ENCODE measurements at places on chromosomes 16 and 17.

- DNase-seq = no peak
These were observed 43.9 kb downstream of the CCT6B start for GRCh38 chr17:34917381-34917780.

GRCh38 chr17:67111327-67111726 lies 67.0 kb downstream of the CACNG1 start:
- DNase-seq = no peak

- no peak for DNase-seq
These were observed 87.8 kb upstream of the CDH5 start for GRCh38 chr16:66278604-66279262.

DNA sequence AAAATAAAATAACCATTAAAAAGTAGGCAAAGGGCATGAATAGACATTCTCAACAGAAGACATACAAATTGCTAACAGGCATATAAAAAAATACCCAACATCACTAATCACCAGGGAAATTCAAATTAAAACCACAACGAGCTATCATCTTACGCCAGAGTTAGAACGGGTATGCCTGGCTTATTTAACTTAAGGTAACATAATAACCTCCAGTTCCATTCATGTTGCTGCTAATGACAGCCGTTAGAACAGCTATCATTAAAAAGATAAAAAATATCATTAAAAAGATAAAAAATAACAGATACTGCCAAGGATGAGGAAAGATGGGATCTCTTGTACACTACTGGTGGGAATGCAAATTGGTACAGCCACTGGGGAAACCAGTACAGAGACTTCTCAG lies 89.3 kb downstream of the GAS7 start:
- DNase-seq = no peak

DNA sequence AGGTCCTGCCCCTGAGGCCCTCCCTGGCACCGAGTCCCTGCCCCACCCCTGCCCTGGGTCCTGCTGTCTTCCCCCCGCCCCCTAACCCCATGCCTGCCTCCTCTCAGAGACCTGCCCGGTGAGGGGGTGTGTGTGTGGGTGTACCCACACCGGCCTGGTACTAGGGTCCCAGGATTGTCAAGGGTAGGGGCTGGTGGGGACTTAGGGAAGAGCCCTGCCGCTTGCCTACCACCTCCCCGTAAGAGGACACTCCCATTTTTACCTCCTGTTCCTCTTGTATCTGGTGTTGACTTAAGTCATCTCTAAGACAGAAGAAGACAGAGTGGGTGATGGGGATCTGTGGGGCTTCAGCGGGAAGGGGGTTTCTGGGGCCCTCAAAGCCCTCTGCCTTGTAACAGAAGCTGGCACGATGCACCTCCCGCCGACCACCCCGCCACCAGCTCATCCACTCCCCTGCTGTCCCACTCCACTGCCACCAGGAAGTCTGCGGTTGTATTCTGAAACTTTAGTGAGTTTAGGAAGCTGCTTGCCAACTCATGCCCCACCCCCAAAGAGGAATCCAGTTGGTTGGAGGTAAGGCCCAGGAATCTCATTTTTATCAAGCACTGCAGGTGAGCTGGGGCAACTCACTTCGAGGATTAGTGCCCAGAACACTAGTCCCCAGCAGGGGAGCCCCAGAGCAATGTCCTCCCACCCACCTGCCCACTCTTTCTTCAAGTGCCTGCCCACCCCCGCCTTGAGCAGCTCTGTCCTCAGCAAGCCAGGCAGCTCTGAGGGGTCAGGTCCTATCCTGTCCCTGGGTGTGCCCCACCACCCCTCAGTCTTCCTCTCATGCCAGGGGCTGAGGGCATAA lies 5.6 kb downstream of the SPATA32 start:
- no peak for DNase-seq

- no peak for DNase-seq
These were observed 30.1 kb upstream of the NF1 start for GRCh38 chr17:31064707-31065106.

DNA sequence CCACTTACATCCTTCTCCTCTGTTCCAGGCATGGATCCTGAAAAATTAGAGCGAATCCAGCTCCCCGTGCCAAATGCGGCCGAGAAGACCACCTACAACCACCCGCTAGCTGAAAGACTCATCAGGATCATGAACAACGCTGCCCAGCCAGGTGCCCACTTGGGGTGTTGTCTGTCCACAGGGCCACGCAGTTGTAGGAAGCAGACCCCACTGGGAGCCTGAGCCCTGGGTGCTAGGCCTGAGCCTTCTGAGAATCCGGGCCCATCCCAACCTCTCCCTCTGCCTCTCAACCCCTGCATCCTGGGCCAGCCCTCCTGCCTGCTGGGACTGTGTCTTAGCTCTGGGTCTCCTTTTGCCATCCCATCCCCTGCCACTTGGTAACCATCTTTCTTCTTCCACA lies 95.4 kb downstream of the CLEC16A start:
- no peak for DNase-seq

DNA sequence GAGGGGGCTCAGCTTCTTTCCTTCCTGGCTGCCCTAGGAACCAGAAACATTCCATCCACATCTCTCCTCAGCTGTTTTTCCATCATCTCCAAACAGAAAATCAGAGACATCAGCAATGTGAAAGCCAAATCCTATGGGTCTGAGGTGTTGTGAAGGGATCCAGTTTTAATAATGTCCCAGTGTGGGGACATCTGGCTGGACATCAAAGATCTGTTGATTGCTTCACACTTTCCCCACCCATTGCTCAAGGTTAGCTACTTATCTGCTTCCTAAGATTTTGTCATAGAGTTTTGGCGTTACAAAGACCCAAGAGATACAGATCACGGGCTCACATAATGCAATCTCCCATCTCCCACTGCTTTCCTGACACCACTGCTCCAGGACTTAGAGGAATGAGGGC lies 47.8 kb upstream of the AXIN2 start:
- DNase-seq = no peak

DNA sequence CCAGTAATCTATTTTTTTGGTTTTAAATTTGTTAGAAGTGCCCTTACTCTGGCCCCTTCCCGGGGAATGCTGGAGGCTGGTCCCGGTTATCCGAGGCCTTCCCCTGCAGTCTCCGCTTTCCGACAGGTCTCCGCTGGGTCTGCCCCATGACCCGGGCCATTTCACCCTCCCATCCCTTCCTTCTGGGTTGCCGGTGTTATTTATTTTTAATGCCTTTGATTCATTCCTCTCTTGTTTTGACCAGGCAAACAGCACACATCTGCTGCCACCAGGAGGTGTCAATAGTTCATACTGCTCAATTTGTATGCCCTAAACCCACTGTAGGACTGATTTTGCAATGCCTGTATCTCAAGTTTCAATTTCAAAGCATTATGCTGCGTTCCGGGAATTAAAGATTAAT lies 113.2 kb upstream of the IRX5 start:
- no peak for DNase-seq

GRCh38 chr17:34601416-34601815 lies 22.0 kb downstream of the TMEM132E start:
- no peak for DNase-seq

DNA sequence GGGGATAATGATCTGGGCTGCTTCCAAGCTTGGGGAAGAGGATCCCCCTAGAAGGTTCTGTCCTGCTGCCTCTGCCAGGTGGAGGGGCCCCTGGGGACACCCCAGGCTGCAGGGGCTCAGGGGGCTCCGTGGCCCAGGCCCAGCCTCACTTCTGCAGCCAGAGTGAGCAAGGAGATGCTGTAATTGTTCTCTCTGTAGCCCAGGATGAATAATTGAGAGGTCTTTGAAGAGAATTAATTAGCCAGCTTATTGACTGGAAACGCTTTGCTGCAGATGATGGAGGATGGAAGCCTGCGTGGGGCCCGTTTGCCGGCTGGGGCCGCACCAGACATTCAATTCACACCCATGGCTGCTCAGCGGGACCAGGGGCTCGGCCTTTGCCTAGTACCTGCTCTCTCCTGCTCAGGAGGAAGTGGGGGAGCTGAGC lies 38.5 kb downstream of the TMEM235 start:
- no peak for DNase-seq

GRCh38 chr17:16425202-16425601 lies 9.8 kb downstream of the TRPV2 start:
- DNase-seq = no peak

DNA sequence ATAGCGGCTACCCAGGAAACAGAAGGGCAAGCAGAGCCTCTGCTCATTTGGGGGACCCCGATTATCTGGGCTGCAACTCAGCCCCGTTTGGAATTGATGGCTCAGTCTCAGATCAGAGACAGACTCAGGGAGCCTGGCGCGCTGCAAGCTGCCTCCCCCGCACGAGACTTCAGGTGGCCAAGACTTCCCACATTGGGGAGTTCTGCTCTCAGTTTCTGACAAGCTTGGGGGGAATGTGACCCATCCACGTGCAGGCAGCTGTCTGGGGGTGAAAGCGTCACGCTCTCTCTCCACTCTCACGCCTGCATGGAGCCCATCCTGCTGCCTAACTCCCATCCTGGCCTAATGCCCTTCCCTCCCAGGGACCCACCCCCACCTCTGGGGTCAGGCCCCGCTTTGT lies 157.6 kb upstream of the GSE1 start:
- DNase-seq = no peak

GRCh38 chr16:17238285-17239028 lies 232.3 kb downstream of the XYLT1 start:
- no peak for DNase-seq

DNA sequence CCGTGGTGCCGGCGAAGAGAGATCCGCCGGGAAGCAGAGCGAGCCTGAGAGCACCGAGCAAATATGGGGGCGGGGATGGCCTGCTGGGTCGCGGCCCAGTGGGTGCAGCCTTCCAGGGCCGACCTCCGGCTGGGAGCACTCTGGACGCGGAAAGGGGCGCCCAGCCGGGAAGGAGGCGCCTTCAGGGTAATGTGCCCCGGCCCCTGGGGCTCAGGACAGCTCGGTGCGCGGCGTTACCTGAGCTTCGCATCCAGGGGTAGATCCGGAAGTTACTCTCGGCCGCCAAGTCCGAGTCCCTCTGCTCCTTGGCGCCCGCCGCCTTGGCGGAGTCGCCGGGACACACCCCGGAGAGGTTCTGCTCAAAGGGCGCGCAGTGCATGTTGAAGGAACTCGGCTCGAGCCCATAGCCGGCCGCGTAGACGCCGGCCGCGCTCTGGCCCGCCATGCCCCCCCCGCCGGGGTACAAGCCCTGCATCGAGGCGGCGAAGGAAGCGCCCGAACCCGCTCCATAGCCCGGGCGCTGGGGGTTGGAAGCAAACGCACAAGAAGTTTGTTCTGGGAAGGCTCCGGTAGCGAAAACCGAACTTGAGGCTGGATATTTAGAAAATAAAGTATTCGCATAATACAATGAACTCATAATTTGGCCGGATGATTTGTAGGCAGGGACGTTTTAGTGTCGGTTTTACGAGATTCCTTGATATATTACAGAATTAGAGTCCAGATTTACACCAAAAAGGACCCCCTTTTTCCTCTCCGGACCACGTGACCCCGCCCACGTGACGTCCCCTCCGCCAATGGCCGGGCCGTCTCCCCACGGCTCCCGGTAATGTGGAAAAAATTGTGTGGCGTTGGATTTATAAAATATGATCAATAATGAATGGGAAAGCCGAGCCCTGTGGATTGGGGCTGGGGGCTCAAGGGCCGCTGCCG lies at the start of gene HOXB7:
Gene HOXB7, minus strand, starts transcription at position 736 of the 930 bp plus-strand sequence. Its CDS starts 99 bp downstream, at position 637.
- DNase-seq = peak; percentile 62

DNA sequence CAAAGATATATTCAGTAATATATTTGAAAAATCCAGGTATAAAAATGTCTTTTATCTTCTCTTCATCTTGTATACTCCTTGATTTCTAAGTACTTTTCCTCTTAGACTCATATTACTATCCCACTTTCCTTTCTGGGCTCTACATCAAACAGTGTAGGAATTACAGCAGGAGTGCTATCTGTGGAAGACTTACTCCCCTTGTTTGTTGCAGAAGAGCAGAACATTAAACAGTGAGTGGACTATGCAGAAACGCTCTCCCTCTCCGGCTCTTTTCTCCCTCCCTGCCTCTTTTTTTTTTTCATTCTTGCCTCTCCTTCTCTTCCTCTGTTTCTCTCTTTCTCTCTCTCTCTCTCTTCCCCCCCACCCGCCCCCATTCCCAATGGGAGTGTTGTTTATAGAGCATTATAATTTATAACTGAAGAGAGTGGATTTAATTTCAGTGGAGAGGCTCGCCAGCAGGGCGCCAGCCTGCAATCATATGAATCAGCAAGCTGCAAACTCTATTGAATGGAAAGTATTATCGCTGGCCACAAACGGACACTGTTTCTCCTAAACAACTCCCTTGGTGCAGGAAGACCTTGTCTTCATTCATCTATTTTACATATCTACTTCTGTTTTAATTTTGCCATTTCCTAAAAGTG lies 242.3 kb upstream of the TBX2 start:
- no peak for DNase-seq

- no peak for DNase-seq
These were observed 542 bp downstream of the GUCY2D start for GRCh38 chr17:8002721-8003593.

DNA sequence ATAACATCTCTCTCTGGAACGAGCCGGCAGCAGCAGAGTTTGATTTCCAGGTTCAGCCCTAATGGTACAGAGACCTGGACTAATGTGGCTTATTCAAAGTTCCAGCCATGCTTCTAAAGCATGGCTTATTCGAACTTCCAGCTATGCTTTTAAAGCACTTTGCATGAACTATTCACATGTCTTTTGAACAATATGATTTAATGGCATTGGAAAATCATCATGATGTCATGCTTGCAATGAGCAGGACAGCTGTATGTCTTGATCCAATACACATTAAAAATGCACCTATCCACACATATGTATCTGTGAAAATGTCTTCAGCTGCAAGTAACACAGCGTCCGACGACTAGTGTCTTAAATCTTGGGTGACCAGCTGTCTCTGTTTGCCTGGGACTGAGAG lies 85.7 kb downstream of the MARF1 start:
- no peak for DNase-seq

DNA sequence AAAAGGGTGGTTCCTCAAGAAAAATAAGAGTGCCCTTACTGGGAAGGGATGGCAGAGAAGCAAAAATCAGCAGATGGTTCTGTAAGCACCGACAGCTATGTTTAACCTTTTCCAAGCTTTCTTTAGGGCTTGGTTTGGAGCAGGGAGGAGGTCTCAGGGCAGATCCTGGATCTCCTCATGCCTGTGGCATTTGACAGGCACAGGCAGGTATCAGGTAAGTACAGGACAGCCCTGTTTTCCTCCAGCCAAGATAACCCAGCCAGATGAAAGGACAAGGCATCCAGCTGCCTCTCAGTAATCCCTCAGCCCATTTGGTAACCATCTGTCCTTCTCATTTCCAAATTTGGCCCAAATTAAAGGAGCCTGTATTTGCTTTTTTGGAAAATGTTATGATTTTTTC lies 141.5 kb downstream of the TOX3 start:
- no peak for DNase-seq

GRCh38 chr17:32903774-32904673 lies 23.9 kb upstream of the TMEM98 start:
- DNase-seq = no peak

- DNase-seq = no peak
These were observed 38.3 kb downstream of the CCDC182 start for GRCh38 chr17:57706761-57707160.

GRCh38 chr17:55763856-55764255 lies 13.0 kb downstream of the PCTP start:
- no peak for DNase-seq

- no peak for DNase-seq
These were observed 4.9 kb downstream of the E4F1 start for GRCh38 chr16:2228161-2228824.

GRCh38 chr16:73015612-73016487 lies 32.1 kb downstream of the ZFHX3 start:
- DNase-seq = no peak

Measured in stimulated activated CD4-positive, alpha-beta T cell treated with anti-CD3 and anti-CD28 coated beads, Interleukin-15, amount 100 ng/mL, for 48 hours (primary cell).